Motor neuron (in vitro differentiated cells): ENCODE measurements at places on chromosomes 12 and 14. TPM values are rescaled to one million over a fixed set of nuclear protein-coding genes. Genes with fewer than 3 reads are reported as not detected.
A peak's percentile ranks its signal among the peaks of the same experiment; 100 is the strongest.

The B4GALNT3 gene
- total RNA-seq = 5.1 and 5.4 TPM in 2 replicates

DNA sequence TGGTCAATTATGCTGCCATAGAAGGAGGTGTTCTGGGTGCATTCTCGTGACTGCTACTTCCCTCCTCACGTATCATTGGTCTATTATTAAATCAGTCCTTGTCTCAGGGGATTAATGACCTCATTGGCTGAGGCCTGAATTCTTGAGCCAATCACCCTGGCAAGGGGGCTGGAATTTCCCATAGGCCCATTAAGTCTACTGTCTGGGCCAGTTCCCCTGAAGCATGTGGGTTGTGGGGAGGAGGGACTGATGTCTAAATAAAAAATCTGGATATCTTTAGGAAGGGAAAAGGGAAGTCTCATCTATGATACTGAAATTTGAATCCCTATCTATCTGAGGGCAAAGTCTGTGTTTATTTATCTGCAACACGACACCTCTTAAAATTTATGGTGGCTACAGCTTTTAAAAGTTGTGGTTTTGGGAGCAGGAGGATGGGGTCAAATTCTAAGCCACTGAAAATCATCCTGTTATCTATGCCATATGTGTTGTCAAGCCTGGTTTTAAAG, 71.9 kb downstream of the DYRK2 start:
- ATAC-seq = peak; percentile 70

GRCh38 chr12:64877363-64878004, 53.0 kb downstream of the TBC1D30 start:
- no peak for ATAC-seq

DNA sequence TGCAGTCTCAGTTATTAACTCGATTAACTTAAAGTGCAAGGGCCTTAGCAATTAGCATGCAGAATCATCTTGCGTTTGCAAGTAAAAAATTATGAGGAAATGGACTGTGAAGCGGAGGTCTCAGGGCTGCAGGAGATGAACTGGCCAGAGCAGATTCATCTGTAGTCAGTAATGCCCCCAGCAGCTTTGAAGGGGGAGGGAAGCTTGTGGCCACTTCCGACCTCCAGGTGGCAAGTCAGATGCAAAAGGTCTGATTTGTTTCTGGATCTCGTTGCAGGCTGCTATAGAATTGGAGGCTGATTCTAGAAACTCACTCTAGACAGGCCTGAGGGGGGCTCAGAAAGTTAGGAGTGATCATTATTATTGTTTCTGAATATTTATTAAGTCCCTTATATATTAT, 107.4 kb upstream of the RGS6 start:
- ATAC-seq = no peak

DNA sequence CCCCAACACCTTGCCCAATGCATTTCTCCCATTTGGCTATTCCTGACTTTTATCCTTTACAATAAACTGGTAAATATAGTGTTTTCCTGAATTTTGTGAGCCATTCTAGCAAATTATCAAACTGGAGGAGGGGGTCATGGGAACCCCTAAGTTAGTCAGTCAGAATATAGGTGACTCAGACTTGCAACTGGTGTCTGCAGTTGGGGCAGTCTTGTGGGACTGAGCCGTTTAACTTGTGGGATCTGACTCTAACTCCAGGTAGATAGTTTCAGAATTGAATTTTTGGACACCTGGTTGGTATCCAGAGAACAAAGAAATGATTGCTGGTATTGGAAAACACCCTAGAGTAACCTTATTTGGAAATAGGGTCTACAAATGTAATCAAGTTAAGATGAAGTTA, 133.4 kb downstream of the CEP83 start:
- no peak for ATAC-seq
